ENCODE measurements at places on chromosomes 2 and 18.
A peak's percentile ranks its signal among the peaks of the same experiment; 100 is the strongest.

- DNase-seq, result no peak
These were observed 377.4 kb upstream of the CRIM1 start for GRCh38 chr2:35978218-35978617.

- no peak for DNase-seq
These were observed 347.1 kb downstream of the TXNL1 start for GRCh38 chr18:56291294-56291693.

GRCh38 chr2:23449413-23449812, 64.4 kb downstream of the KLHL29 start:
- DNase-seq, result no peak

GRCh38 chr2:3195641-3196476, 181.8 kb downstream of the EIPR1 start:
- peak; percentile 72 for DNase-seq

DNA sequence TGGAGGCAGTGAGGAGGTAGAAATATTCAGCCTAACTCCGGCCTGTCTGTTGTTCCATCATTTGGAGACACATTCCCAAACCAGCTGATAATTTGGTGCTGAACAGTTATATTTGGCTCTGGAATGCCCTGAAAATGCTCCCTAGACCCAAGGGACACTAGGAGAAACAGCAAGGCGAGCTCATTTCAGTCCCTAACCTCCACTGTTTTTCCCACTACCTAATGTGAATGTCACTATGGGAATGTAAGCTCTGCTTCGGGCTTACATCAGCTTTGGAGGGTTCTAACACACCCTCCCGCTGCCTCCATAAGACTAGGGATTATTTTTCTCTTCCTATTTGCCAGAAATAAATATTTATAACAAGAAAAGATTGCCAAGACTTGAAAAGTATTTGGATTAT, 103.5 kb downstream of the ANTXR1 start:
- DNase-seq, result no peak

DNA sequence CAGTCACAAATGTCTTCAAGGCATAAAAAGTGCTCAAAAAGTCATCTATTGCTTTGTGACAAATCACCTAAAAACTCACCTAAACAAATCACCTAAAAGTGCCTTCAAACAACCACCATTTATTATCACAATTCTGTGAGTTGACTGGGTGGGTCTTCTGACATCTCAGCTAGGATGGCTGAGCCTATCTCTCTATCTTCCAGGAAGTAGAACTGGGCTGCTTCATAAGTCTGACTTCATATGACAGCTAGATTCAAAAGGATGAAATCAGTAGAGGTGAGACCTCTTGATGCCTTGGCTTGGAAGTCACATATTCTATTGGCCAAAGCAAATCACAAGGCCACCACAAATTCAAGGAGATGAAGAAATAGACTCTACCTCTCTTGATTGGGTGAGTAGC, 199.2 kb upstream of the SLC39A10 start:
- no peak for DNase-seq

GRCh38 chr2:119508756-119509155, 15.5 kb downstream of the SCTR start:
- DNase-seq, result no peak

DNA sequence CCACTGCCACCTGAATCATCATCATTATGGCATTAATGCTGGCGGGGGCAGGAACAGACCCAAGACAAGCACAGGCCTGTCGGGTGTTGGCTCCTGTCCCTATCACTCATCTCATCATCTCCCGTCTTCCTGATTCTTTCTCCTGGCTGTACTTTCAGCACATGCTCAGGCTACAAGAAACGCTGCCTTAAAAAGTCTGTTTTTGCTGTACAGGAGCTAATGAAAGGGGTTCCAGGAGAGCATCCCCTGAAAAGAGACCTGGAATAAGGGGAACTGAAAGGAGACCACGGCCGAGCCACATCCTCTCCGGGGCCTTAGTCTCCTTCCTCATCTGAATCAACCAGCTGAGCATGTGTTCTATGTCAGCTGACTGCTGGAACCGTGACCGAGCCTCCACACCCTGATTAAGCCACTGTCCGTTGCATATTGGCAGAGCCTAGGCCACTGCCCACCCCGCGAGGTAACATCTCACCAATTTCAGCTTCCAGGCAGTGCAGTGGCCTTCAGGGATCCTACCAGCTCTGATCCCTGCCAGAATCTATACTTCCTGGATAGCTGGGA, 62.6 kb downstream of the DNMT3A start:
- peak; percentile 24 for DNase-seq

DNA sequence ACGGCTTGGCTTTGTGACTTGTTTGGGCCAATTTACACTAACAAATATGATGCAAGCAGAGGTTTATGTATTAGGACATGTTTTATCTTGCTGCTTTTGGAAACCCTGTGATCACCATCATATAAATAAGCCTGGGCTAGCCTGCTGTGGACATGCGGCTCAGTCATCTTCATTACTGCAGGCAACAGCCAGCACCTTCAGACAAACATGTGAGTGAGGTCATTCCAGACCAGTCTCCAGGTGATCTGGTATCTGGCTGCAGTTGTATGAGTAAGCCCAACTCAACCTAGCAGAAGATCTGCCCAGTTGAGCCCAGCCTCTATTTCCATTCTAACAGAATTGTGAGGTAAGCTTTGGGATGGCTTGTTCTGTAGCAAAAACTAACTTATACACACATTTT, 254.6 kb upstream of the ATP5MC3 start:
- no peak for DNase-seq

- no peak for DNase-seq
These were observed 128.3 kb upstream of the SLC1A4 start for GRCh38 chr2:64860936-64861335.

DNA sequence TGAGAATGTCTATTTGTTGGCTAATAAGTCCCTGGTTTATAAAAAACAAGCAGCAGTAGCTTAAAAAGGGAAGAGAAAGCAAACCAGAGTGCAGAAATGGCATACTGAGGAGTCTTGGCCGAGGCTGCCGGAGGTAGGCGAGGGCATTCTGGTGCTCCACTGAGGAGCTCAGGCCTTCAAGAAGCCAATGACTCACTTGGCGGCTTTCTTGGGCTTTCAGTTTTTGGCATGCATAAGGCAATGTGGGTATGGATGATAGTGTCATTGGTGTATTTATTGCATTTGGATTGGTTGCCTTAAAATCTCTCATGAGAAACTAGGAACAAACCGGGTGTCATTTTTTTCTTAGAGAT, 119.6 kb upstream of the ARL5A start:
- DNase-seq, result peak; percentile 69

- no peak for DNase-seq
These were observed 2.2 kb upstream of the IL1R1 start for GRCh38 chr2:102140377-102140776.

DNA sequence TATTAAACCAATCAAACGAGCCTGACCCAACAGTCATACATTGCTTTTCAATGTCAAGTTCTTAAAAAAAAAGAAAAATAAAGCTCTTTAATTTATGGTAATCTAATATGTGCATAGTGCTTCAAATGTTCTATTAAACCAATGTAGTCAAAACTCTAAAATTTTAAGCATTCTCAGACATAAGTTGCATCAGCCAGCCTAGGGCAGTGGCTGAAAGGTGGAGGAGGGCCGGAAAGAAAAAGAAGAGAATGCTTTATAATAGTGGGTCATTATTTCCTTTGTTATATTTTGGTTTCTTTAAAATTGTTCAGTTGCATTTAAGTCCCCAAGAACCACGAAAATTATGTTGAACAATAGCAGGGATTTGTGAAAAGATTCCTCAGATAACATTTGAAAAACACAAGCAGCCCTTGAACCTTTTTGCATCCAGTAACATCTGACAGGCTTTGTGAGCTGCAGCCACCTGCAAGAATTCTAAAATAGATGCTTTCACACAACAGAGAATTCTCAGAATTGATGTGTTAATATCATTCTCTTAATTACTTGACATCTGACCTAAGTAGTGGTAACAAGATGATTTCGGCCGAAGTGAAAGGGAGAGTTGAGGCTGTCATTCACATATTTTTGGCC, 252.1 kb downstream of the CDCA7 start:
- DNase-seq, result no peak

DNA sequence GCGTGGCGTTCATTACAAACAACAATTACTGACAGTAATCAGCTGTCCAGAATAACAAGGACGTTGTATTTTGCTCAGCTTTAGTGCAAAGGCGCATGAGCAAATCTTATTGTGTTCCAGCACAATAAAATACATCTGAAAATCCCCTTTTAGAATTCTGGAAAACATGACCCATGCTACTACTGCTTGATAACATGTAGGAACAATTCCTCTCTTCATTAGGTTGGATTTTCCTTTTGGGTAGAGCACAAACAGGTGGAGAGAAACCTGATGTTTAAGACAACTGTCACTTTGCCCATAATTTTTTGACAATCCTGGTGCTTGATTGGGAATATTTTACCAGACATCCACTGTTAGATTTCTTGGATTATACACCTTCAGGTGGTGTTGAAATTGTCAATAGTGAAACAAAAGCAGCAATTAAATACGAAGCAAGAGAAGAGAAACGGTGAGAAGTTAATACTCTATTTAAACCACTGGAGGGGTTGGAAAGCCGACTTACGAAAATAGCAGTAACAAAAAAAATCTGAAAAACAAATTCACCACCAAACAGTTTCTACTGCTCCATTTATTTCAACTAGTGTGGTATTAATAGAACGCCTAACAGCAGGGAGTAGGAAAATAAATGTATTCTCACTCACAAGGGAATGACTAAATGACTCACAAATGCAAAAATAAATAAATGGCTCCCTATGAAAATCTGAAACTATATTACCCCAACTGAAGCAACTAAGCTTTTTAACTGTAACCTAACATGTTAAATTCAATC, 102.7 kb downstream of the CPO start:
- peak; percentile 25 for DNase-seq

DNA sequence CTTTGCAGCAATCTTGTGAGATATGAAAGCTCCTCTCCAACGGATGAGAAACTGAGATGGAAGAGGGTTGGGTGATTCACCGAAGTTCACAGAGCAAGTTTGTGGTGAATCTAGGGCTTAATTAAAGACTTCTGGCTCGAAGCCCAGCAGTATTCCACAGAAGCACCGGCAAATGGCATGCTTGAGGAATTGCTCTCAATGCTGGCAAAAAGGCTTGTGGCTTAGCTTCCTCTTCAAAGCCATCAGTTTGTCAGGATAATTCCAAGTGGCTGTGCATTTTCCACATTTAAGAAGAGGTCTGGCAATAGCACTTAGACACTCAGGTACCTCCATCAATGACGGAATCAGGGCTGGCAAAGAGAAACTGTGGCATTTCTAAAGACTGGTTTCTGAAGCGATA, 98.7 kb upstream of the SLC66A3 start:
- peak; percentile 98 for DNase-seq

DNA sequence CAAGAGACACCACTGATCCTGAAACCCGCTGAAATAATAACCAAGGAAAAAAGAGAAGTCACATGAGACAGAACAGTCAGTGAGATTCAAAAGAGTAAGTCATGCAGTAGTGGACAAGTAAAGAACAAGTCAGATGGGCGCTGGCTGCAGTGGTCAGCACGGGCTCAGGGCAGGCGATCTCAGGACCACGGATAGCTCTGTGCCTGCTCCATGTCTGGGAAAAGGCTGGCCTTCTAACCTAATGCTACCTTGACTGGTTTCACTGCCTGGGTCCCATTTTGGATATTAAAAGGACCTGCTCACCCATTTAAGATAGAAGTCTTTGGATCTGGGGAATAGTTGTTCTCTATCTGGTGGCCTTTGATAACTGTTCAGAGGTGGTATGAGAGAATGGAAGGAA, 61.7 kb upstream of the LCLAT1 start:
- peak; percentile 77 for DNase-seq

DNA sequence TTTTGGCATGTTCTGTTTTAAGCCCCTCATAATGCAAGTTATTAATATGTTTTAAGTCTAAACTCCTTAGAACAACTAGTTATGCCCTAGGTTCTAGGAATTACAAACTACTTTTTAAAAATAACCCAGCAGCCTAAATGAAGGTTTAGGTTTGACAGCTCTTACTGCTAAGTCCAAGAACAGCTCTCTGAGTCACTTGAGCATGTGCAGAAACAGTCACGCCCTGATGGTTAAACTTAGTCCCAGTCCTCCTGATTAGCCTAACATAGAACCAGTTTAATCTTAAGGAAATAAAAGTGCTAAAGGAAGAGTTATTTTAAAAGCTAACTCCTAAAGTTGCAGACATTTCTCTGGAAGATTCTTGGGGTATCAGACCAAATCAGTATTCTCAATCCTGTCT, 72.5 kb downstream of the RMDN2 start:
- DNase-seq, result no peak

GRCh38 chr2:237097911-237098702, 12.4 kb downstream of the COPS8 start:
- DNase-seq, result peak; percentile 74

DNA sequence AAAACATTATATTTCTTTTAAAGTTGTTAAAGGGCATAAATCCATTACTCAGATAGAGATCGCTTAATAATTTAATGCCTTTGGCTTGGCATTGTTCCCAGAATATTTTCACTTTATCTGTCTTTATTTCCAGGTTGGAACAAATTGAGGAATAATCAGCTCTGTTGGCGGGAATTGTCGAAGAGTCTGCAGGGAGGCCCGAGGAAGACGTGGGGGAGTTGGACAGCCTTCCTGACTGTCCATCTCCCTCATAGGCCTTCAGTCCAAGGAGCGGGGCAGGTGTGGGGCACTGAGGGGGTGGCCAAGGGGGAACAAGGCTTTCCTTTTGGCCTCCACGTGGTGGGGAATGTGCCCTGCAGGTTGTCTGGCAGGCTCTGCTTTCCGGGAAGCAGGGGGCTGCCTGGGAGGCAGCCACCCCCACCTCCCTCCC, 179.6 kb downstream of the ZBTB7C start:
- no peak for DNase-seq

- DNase-seq, result no peak
These were observed 14.4 kb upstream of the TET3 start for GRCh38 chr2:73970141-73970803.

DNA sequence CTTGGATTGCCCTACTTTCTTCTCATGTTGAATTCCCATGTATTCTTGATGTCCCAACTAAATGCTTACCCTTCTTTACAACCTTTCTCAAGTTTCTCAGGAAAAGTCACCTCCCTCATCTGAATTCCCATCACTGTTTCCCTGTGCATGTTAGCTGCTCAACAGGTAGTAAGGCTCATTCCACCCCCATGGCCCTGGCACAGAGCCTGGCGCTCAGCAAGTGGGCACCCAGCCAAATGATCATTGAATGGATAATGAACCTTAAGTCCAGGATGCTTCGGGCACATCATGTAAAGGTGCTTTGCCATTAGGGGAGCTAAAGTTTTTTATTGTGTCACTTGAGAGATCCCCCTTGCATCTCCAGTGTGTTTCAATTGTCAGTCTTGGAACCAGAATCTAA, 124.0 kb downstream of the PKP4 start:
- no peak for DNase-seq

GRCh38 chr2:151260573-151261230, 961 bp downstream of the RBM43 start:
- no peak for DNase-seq

GRCh38 chr2:22582107-22582506, 802.9 kb upstream of the KLHL29 start:
- DNase-seq, result no peak

- peak; percentile 93 for DNase-seq
These were observed 41.4 kb downstream of the THUMPD2 start for GRCh38 chr2:39737661-39738060.

DNA sequence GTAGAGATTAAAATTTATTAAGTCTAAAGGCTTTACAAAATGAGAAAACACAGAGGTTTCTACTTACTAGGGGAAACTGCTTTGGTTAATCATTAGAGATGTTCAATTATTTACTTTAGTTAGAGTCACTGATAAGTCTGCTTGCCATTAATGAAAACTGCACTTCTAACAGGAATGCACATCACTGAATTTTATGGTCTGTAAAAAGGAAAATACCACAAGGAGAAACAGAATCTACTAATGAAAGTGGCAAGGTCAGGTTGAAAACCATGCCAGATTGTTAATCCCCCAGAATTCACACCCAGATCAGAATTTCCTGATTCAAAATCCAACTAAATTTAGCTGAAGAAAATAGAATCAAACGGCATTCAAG, 90.5 kb upstream of the GRB14 start:
- DNase-seq, result no peak
